ENCODE measurements at places on chromosomes 5 and 9. TPM values are rescaled to one million over a fixed set of nuclear protein-coding genes. Genes with fewer than 3 reads are reported as not detected.

- DNase-seq: peak; percentile 59
Measured at GRCh38 chr5:41067714-41068568, 3.2 kb downstream of the MROH2B start.

DNA sequence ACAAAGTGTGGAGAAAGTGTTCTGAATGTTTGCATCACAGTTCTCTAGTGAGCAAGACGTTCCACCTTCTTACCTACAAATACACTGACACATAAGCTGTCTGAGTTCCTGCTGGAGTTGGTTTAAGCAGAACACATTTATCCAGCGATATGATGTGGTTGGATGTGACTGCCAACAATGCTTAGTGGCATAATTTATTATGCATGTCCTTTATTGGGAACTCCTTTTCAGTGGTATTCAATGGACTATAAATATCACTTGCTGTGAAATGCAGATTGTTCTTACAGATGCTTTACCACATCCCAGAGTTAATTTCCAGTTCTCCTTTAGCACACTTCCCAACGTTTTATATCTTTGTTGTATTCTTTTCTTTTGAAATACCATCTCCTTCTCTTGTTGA lies 222.2 kb downstream of the LURAP1L start:
- no peak for DNase-seq

IFNA2 gene
- not detected for total RNA-seq

SLC2A6 gene
- 14.6 TPM for total RNA-seq

C5orf46 gene
- total RNA-seq: 10.0 TPM

- DNase-seq: peak; percentile 99
Measured at GRCh38 chr9:115591584-115591984, 473.6 kb upstream of the TNC start.

DNA sequence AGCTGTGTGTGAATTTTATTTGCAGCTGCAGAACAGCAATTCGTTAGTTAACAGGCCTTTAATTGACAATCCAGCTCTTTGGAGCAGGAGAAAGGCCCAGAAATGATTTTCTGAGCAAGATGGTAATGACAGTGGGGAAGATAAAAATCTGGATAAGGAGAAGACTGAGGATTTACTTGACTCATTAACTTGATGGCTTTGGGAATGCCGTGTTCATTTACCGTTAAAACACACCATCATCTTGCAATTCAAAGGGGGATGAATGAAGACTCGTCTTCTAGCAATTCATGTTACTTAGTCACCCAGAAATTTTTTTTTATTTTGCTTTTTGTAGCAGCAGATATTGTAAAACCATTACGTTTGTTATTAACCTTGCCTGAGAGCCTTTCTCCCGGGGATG lies 52.0 kb downstream of the PTTG1 start:
- DNase-seq: no peak

GRCh38 chr9:69380301-69380700 lies 55.3 kb downstream of the ENTREP1 start:
- DNase-seq: peak; percentile 27

DNA sequence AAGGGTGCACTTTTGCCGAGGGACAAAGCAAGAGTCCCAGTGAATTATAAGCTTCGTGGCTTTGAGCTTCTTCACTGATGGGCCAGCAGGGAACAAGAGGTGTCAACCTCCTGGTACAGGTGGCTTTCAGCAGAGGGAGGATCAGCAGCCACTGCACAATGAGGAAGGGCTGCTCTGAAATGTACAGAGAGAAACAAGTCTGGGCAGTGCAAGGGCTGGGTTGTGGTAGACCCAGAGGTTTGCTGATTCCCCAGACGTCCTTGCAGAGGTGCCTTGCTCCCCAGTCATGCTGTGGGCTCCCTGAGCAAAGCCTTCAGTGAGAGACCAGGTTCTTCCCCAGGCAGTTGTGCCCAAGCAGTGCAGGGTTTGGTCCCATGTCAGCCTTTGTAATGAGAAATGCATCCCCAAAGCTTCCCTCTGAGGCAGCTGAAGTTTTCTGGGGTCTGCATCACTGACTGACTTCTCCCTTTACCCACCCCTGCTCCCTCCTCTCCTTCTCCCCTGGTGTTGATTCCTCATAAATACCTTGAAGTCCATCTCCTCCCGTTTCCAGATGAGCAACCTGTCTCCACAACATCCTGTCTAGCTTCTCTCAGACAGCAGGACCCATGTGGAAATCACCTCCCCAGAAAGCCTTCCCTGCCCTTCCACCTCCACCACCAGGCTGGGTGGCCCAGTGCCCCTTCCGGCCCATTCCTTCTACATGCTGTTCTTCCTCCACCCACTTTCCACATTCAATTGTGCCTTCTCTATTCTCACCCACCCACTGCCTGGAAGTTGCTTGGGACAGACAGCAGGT lies 599.6 kb upstream of the ADAMTS16 start:
- DNase-seq: no peak

DNA sequence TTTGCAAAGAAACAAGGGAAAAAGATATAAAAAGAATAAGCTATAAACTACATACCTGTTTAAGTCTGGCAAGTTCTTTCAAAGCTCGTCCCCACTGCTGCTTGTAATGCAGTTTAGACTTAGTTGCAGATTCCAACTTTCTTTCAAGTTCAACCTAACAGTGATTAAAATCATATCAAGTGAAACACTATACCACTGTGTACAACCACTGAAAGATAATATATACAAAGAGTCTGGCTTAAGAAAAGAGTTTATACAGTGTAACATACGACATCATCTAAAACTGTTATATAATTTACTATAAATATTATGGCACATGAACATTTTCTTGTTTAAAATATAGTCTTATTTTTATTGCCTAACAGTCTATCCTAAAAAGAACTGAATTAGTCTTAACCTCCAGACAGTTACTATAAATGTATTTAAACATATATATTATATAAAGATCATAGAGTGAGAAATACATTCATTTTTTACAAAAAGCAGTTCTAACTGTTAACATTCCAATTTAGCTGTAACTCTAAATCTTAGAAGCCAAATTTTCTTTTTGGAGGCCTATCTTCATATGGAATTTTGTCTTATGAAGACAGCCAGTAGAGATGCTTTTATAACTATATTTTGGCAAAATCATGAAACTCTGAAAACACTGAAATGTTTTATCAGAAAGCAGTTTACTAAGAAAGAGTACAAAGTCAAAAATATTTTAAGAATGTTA lies 58.6 kb downstream of the CEP120 start:
- DNase-seq: no peak

- DNase-seq: no peak
Measured at GRCh38 chr5:124054564-124054963, 542.6 kb downstream of the CSNK1G3 start.

DAPK1 gene
- total RNA-seq: 40.0 TPM

DNA sequence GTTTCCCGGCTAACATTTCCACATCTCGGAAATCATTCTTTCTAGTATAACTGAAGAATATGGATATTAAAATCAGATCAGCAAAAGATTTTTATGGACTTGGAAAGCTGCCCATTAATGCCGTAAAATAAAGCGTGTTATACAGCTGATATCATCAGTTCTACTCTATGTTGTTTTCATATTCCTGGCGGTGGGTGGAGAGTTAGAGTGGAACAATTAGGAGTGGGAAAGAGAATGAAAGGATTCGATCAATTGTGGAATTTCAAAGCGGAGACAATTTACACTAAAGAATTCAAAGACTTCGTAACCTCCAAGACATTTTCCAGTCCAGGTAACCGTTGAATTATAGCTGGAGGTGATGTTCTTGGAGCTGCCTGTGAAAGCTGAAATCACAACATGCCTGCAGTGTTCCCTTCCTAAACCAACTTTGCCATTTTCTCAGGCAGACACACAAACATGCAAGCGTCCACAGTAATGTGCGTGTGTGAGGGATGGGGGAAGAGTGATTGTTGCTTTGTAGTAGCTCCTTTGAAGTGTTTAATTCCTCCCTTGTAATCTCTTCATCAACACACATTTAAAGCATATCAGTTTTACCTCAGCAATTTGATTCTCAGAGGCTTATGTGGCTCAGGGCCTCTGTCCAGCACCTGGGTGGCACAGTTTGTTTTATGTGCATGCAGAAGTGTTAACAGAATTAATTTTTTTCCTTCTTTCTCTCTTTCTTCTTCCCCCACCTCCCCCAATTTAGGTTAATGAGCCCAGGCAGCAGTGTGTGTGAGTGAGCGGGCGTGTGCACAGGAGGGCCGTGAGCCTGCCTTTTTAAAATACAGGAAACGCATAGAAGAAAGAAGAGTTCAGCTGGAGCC lies 544.1 kb downstream of the RAB3C start:
- peak; percentile 12 for DNase-seq

- no peak for DNase-seq
Measured at GRCh38 chr5:176845392-176845713, 35.0 kb downstream of the UNC5A start.

- DNase-seq: peak; percentile 91
Measured at GRCh38 chr5:9196403-9197227, 349.3 kb downstream of the SEMA5A start.

RNF130 gene
- total RNA-seq: 45.5 TPM

- peak; percentile 33 for DNase-seq
Measured at GRCh38 chr5:134088291-134088690, 26.2 kb upstream of the TCF7 start.

DNA sequence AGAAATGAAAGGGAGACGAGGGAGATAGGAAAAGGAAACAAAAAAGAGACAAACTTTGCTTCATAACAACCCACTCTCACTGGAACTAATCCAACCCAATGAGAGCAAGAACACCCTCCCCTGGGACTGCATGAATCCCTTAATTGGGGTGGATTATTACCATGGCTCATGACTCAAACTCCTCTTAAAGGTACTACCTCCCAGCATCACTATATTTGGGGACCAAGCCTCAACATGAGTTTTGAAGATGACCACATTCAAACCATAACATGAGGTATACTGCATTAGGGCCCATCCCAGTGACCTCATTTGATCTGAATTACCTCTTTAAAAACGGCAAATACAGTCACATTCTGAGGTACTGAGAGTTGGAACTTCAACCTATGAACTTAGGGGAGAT lies 8.0 kb downstream of the MTAP start:
- DNase-seq: peak; percentile 60

IL33 gene
- 3.9 TPM for total RNA-seq

GRCh38 chr9:89445801-89446251 lies 52.1 kb downstream of the SEMA4D start:
- DNase-seq: no peak

ANKS6 gene
- total RNA-seq: 14.2 TPM

- peak; percentile 77 for DNase-seq
Measured at GRCh38 chr9:134325813-134326723, at the start of gene RXRA. Gene RXRA (plus strand): TSS chr9:134326455. CDS start chr9:134326632, 177 bp downstream.

- DNase-seq: no peak
Measured at GRCh38 chr5:3355126-3355525, 240.5 kb upstream of the IRX1 start.

DNA sequence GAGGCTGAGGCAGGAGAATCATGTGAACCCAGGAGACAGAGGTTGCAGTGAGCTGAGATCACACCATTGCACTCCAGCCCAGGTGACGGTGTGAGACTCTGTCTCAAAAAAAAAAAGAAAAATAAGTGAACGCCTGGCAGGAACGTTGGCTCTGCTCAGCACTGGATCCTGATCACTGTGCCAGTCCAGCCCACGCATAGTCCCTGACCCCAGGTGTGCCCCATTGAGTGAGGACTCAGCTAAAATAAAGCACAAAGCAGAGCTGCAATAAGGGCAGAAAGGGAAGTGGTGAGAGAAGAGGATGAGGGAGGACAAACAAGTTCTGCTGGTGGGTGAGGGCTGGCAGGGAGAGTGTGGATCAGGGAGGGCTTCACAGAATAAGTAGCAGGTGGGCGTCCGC lies 4.3 kb downstream of the GRHPR start:
- DNase-seq: no peak

CCNH gene
- total RNA-seq: 88.2 TPM

ANKRD31 gene
- 0.02 TPM for total RNA-seq

GRCh38 chr5:92769978-92770377 lies 811.0 kb downstream of the NR2F1-AS1 start:
- no peak for DNase-seq

DNA sequence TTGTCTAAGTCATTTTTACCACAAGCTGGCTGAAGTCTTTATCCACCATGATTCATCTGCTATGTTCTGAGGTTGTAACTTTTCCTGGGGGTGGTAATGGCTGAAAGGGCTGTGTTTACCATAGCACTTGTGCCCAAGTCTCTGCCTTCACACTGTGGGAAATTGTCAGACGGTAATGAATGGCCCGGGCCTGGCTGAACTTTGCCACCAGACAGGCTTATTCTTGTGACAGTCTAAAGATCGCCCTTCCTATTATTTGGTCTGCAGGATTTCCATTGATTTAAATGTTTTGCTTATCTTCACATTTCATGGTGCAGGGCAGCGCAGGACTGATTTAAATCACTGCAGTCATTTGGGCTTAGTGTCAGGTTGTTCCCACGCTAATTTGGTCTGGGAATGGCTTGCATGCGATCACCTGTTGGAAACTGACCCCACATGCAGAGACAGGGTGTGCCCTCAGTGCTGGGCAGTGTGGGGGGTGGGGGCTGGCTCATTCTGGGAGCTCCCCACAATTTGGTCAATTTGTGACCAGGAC lies 109.3 kb upstream of the ICE1 start:
- peak; percentile 80 for DNase-seq

GRCh38 chr5:1167361-1167727 lies 34.1 kb upstream of the SLC6A19 start:
- peak; percentile 20 for DNase-seq

SPOCK1 gene
- total RNA-seq: 29.1 TPM

DNA sequence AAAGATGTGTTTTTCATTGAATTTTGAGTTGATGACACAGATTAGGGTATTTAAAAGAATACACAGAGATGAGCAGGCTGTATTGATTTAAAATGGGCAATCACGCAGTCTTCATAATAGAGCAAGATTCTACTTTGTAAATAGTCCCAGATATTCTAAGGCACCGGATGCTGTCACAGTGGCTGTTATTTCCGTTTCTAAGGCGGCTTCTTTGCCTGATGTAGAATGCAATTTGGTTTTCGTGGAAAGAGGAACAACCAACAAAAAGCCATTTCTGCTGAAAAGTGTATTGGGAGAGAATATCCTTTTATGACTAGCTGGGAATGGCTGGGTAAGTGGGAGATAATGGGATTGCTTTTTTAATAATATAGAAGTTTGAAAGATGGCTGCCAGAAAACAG lies 17.5 kb downstream of the PRKACG start:
- DNase-seq: no peak

DNA sequence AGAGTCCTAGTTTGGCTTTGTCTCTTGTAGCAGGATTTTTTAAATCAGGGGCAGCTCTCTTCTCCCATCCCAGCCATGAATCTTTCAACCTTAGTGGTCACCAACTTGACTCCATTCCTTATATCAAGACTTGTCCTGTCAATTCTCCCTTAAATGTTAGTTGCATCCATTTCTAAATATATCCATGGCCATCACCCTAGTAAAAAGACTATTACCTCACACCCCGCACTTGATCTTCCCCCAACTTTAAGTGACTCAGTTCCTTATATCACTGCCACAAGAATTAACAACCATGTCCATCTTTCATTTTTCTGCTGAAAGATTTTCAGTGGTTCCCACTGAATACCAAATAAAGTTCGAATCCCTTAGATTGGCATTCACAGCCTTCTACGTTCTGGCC lies 67.0 kb downstream of the STX17 start:
- DNase-seq: no peak

DNA sequence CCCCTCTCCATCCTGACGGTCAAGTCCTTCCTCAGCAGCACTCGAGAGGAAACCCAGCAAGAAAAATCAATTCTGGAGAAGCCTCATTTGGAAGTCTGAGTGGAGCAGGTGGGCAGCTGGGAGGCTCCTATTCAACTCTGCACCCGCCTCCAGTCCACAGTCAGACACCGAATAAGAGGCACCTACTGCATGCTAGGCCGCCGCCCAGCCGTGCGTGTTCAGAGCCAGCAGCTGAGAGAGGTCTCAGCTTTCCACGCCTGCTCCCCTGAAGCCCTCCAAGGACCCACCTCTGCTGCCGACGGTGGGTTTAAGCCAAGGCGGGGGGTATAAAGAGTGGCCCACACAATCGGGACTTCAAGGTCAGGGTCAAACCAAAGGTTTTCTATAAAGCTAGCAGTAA lies 41.9 kb downstream of the VAV2 start:
- DNase-seq: no peak

SLC25A2 gene
- total RNA-seq: 0.05 TPM

MZB1 gene
- not detected for total RNA-seq
